AG08396 (cell line): ENCODE measurements at places on chromosomes 1 and 21.

- DNase-seq, result no peak
Observed at GRCh38 chr1:152042030-152042429, 5.2 kb upstream of the S100A11 start.

DNA sequence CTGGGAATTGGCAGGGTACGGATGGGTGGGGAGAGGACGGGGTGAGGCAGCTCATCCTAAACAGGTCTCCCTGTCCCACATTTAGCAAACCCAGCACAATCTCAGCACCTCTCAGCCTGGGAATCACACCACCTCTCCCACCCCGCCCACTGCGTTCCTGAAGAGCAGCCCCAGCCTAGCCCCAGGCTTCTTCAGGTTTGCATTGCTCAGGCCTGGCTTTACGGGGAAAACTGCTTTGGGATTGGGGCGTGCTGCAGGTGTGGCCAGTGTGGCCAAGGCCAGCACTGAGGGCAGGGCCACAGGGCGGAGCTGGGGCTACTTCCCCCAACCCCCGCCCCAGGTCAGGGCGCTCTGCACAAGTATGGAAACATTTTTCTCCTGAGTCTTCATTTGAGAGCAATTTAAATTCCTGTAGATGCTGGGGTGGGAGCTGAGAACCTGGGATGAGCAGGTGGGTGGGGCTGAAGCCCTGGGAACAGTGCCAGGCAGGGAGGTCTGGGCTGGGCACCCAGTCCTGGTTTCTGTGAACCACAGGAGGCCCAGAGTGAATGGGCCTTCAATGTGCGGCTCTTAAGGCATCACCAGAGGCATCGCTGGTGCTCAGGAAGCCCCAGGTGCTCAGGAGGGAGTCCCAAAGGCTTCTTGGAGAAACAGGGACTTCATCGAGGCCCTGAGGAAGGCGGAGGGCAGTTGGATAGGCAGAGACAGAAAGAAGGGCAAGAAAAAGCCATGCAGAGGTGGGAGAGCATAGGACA, 24.1 kb downstream of the TNNT2 start:
- no peak for DNase-seq

GRCh38 chr1:101290119-101290921, 53.5 kb downstream of the S1PR1 start:
- DNase-seq, result no peak

- DNase-seq, result no peak
Observed at GRCh38 chr1:32693455-32694174, 9.0 kb downstream of the SYNC start.

DNA sequence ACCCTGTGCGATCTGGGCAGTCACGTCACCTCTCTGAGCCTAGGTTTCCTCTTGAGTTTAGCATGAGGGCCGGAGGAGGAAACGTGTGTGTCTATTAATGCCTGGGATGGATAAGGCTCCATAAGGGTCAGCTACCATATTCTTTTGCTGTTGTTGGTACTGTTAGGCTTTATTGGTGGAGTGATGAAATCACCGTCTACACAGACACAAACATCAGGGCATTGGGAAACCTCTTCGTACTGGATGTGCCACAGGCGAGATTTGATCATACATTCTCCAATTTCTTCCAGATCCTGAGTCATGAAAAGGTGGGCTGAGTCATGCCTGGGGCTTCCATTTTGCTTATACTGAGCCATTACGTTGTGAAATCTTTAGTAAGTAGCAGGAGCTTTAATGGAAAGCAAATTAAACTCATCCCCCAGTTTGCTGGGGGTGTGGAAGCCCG, 24.9 kb upstream of the GRHL3 start:
- DNase-seq, result peak; percentile 83

DNA sequence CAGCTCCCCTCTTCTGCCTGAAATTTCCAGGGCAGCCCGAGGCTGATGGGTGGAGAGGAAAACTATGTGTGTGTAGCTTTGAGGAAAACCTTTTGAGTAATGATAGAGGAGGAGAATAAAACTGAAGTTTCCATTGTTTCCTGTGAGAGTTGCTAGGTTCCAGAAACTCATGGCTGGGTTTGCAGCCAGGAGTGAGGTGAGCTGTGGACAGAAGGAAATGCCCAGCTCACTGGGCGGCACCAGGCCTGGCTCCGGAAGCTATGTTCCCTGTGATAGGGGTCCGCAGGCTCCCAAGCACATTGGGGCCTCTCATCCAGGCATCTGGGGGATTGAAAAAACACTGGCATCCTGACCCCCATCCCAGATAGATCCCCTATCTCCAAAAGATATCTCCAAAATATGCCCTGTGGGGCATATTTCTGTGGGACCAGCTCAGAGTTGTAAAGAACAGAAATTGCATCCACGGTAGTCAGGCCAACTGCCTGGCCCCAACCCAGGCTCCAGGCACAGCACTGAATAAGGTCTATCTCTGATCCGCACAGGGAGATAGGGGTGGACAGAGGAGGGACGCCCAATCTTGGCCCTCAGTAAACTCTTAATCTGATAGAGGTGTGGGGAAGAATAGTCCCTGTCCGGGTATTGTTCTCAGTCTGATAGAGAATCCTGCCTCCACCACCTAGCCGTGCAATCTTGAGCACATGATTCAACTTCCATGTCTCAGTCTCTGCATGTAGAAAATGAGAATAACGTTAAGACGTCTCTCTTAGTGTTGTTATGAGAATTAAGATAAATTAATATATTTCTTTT, 1.8 kb upstream of the HSPG2 start:
- no peak for DNase-seq

DNA sequence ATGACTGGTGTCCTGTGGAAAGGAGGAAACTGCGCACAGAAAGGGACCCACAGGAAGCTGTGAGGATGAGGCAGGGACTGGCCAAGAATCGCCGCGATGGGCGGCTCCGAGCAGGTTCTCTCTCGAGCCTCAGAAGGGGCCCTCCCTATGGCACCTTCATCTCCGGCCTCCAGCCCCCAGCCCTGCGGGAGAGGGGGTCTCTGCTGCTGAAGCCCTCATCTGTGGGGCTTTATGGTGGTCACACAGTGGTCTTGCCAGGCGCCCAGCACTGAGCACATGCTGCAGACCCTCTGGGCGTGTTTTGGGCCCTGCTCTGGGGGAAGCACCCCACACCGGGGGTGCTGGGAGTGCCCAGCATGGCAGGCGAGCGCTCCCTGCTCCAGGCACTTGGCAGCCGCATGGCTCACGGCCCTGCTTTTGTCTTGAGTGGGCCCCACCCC, 86.6 kb upstream of the ACTRT2 start:
- DNase-seq, result no peak

DNA sequence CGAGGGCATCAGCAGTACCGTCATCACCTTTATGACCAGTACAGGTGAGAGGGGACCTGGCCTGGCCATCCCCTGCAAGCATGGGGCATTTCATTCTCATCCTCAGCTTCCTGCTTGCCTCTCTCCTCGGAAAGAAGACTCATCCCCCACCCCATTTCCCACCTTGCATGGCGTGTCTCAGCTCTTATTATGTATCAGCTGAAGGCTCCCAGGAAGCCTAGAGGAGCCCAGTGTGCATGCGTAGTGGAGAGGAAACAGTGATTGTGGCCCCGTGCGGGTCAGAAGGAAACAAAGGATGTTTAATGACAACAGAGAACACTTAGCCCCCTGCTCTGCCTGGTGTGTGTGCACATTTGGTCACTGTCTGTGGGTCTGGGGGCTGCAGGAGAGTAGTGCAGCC, 40.3 kb upstream of the CNTN2 start:
- DNase-seq, result no peak

- DNase-seq, result no peak
Observed at GRCh38 chr1:192984080-192984479, 75.1 kb downstream of the UCHL5 start.

DNA sequence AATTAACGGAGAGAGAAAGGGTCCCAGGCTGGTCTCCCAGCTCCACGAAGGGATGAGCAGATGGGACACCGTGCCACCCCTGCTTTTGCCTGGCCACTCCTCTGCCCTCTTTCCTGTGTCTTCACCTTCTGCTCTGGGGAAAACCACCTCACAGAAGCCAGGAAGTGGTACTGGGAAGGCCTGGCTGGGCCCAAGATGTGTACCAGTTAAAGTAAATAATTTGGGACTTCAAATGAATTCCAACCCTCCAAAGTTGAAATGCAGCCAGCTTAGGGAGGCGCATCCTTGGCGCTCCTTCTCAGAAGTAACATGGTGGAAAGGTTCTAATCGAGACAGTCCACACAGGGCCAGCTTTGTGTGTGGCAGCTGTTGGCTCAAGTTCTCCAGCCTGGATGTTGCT, 45.7 kb downstream of the MAP3K21 start:
- DNase-seq, result no peak

GRCh38 chr1:245858722-245859492, 648.2 kb downstream of the SMYD3 start:
- no peak for DNase-seq

DNA sequence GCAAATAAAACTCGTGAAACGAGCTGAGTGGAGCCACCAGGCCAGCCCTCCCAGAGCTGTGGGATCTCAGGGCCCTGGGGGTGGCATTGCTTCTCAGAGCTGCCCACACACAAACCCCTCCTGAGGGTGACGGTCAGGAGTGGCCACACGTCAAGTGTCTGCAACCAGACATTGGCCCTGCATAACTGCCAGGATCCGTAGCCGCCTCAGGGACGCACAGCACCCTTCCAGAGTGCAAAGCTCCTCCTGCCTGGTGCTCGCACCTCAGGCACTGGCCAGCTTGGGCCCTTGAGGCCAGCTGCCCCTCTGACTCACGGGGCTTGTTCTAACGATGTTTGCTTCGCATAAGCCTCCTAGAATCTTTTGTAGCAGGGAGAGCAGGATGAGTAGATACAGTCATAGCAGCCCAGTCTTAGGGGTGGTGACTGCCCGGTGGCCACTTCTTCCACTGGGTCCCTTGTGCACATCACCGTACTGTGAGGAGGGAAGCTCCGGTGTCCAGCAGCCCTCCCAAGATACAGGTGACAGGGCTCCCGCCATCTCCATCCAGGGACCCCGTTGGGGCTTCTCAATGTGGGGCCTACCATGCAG, 5.0 kb downstream of the WNT3A start:
- no peak for DNase-seq

GRCh38 chr1:229059671-229060539, 211.0 kb upstream of the RAB4A start:
- DNase-seq, result no peak

DNA sequence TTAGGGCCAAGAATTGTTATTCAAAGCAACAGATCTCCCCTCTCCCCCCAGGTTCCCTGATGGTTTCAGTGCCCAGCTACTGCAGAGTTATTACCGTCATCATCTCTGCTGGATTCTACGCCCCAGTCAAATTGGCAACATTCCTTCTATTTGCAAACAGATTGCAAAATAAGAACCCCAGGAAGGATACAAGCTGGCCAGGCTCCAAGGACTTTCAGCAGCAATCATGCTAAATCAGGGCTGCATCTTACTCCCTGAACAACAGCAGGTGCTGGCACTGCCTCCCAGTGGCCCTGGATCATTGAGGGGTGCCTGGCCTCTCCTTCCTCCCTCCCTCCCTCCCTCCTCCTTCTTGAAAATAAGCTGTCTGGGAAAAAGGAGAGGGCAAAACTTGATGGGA, 521.6 kb upstream of the BEND5 start:
- DNase-seq, result no peak

DNA sequence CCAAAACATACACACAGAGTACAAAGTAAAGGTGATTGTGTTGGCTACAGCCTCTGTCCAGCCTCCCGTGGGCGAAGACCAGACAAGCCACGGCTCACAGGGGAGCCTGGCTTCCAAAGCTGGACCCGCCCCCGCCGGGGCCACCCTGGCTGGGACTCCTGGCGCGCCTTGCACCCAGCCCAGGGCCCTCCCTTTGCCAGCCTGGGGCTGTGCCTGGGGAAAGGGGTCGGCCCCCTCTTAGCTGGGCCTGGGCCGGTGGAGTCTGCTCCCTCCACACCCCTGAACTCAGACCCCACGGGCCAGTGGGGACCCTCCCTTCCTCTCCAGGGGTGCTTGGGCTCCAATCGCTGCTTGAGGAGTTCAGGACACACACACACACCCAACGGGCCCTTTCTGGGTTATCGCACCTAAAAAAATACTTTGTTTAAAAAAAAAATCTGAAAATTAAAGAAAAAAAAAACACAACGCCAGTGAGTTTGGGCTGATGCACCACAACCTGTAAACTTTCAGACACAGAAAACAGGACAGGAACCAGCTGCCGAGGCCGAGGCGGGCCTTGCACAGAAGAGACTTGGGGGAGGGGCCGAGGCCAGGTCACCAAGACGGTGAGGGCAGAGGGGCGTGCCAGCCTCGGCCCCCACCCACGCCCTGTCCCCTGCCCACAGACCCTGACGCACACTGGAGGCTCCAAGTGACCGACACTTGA, 56.3 kb downstream of the KCNAB2 start:
- DNase-seq, result no peak

DNA sequence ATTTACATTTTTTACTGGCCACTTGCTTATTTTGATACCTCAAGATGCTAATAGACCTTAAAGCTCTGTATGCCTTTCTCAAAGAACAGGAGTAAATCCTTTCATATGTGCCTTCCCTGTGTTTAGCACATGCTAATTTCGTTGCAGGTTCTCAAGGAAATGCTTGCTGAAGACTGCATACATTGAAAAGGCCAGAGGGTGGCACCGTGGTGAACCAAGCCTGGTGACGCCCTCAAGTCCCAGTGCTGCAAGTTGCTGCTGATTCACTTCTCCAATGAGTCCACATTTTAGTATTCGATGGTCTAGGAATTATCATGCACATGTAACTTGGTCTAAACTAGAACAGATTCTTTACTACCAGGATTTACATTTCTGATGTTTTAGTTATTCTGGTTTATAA, 94.1 kb downstream of the CLDN17 start:
- DNase-seq, result no peak

- no peak for DNase-seq
Observed at GRCh38 chr1:44803312-44804095, 3.3 kb downstream of the PLK3 start.

DNA sequence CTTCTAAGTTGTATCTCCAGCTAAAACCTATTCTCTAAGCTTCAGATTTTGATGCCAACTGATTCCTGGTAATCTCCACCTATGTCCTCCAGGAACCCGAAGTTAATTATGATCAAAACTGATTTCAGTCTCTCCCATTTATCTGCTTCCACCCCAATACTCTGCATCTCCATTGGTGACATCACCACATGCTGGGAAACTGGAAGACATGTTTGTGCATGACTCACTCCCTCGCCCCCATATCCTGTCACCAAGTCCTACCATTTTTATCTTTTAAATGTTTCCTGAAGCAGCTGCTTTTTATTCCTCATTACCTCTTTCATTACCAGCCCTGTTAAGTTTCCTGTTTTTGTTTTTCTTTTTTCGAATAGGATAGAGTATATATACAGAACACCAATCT, 228.5 kb downstream of the LRRC40 start:
- DNase-seq, result no peak

DNA sequence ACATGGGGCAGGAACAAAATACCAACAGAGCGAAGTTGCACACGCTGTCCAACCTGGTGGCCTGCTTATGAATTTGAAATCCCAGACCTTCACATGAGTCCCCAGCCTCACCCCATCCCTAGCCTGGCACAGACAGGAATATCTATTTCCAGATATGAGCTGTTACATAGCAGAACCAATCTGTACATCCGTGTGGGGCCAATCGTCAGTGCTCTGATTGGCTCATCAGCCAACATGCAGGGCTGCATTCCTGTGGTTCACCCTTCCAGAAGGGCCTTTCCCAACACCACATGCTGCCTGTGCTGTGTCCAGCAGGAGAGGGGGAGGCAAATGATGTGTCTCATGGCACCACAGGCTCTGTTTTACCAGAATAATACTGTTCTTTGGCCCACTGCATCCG, 31.3 kb downstream of the CCN1 start:
- DNase-seq, result peak; percentile 91
